ENCODE measurements at places on chromosomes 1 and 21. TPM values are rescaled to one million over a fixed set of nuclear protein-coding genes. Genes with fewer than 3 reads are reported as not detected.

PLOD1 gene
- 1,597 TPM for total RNA-seq

RIPK4 gene
- total RNA-seq: 15.0 TPM

TSACC gene
- total RNA-seq: not detected

CELA2B gene
- not detected for total RNA-seq

MAN1C1 gene
- 13.4 TPM for total RNA-seq

FAAH gene
- total RNA-seq: 0.72 TPM

PIGK gene
- total RNA-seq: 54.9 TPM

FBXO28 gene
- total RNA-seq: 39.4 TPM

NTMT2 gene
- total RNA-seq: not detected

TAS1R1 gene
- 0.20 TPM for total RNA-seq

PHLDA3 gene
- total RNA-seq: 176 TPM

CD53 gene
- total RNA-seq: not detected

OR6N2 gene
- not detected for total RNA-seq

ERICH3 gene
- not detected for total RNA-seq

CRYAA gene
- total RNA-seq: not detected

OR2G6 gene
- not detected for total RNA-seq

RGS16 gene
- 3.1 TPM for total RNA-seq

SPRR2B gene
- total RNA-seq: not detected

ASCL5 gene
- total RNA-seq: not detected

TRIM58 gene
- total RNA-seq: 0.13 TPM

EPHB2 gene
- 12.2 TPM for total RNA-seq

NFIA gene
- 13.6 TPM for total RNA-seq

HTR1D gene
- total RNA-seq: not detected

CD48 gene
- total RNA-seq: not detected

BLZF1 gene
- total RNA-seq: 26.3 TPM

SPATA21 gene
- total RNA-seq: not detected
